Osteocyte (in vitro differentiated cells): ENCODE measurements at places on chromosomes 6 and 20. TPM values are rescaled to one million over a fixed set of nuclear protein-coding genes. Genes with fewer than 3 reads are reported as not detected.

DNA sequence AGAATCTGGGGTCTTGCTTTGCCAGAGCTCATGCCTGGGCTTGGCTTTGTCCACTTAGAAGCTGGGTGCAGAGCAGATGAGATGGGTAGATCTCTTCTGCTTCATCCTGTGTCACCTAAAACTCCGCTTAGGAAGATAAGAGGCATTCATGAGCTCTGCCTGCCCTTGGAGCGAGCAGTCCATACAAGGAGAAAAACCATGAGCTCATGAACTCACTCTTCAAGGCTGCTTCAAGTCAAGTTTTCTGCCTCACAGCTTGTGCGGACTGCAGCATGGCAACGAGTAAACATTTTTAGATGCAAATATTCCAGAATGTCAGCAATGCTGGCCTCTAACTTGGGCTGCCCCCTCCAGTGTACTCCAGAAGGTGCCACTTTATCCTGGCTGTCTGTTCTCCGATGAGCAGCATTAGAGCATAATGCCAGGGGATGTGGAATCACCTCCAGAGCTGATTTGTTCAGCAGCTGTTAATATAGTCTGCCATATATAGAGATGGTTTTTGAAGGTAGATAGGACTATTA is 10.7 kb upstream of the UQCC2 start:
- DNase-seq, result no peak

DNA sequence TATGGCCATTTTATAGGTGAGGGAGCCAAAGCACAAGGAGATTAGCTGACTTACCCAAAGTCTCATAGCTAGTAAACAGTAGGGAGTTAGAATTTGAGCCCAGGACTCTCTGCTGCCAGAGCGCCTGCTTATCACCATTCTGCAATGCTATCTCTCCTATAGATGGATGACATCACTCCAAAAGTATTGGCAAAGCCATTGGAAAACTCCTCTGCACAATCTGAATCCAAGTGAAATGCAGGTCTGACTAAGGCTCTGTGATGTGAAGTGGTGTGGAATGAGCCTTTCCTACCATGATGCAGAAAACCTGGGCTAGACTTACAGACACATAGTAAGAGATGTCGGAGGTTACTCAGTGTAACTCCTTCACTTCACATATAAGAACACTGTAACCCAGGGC is 106.3 kb downstream of the GRM1 start:
- DNase-seq, result no peak

DNA sequence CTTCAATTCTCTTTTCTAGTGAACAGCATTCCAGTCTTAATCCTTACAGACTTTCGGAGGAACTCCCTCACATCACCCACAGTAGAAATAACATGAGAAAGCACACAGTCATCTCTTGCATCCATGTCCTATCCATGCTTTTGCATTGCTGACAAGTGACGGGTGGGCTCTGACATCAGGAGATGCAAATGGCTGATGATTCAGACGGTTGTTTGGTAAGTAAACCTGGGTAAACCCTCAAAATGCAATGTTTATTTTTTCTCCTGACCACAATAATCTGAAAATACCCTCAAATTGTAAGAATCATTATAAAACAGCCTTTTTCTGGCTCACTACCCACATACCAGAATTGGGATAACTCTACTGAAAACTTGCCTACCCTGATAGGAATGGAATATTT is 792.0 kb downstream of the MAFB start:
- DNase-seq, result no peak

GRCh38 chr6:78867020-78867369 is 356 bp upstream of the IRAK1BP1 start:
- no peak for DNase-seq

GTPBP2 gene
- 84.9 and 86.4 TPM in 2 replicates for total RNA-seq

FAM83C gene
- not detected in 2 replicates for total RNA-seq

SLA2 gene
- total RNA-seq, result not detected in 2 replicates
